ENCODE measurements at places on chromosomes 7 and 10.

- DNase-seq: no peak
These were observed 256.9 kb upstream of the MBL2 start for GRCh38 chr10:53029449-53029848.

DNA sequence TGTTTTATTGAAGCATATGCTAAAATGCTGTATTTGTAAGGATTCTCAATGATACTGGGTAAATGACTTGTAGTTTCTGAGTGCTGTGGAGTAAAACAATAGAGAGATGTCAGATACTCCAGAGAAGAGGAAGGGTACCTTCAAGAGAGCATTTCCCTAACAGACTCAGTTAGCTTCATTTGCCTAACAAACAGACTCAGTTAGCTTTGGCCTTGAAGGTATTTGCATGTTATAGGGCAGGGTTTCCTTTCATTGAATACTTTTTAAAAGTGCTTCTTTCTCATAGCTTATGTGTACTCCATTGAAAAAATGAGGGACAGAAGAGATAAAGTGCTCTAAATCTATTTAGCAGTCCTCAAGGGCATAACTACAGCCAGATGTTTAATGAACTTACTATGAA lies 101.8 kb downstream of the CHN2 start:
- no peak for DNase-seq

DNA sequence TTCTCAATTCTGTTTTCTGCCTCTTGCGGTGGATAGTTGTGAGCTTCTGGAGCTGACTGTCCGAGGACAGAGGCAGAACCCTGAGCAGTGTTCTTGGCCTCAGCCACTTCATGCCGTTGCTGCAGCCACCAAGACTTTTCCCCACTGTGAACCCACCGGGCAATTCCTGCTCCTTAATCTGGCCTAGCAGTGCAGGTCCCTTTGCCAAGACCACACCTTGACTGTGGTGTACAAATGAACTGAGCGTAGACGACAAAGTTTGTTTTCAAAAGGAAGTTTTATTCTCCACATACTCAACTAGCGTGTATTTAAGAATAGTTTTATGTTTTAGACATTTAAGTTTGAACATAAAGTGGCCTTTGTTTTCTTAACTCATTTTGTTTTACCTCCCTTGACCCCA lies 29.4 kb downstream of the SLC25A28 start:
- no peak for DNase-seq

GRCh38 chr7:18312482-18312881 lies 183.1 kb upstream of the HDAC9 start:
- no peak for DNase-seq

- no peak for DNase-seq
These were observed 47.1 kb upstream of the UBN2 start for GRCh38 chr7:139183878-139184338.

DNA sequence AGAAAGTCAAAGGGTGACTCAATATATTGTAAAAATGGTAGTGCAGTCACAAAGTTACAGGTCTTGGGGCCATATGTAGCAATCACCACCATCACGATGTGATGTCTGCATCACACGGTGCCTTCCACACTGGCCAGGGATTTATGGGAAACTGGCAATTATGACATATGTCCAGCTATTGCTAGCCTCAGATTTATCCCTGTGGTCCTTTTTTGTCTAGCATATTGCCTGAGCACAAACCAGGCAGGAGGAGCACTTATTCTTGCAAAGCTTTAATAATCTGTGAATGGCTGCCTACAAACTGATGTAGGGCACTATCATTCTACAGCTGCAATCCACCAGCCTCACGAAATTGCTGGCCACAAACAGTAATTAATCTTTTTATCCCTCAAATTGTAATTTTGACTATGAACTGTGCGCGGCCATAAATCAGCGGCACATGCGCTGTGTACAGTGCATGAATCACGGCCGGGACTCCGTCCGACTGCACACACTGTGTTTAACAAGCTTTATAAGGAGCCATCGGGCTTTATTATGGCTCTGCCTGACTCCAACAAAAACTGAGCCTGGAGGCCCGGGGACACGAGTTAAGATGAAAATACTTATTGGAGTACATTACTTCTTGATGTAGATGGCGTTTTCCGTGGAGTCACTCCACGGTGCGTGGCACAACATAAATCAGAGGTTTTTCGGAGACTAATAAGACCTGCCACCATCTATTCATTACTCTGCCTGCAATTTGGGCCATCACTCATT lies 115.2 kb downstream of the EBF3 start:
- DNase-seq: no peak

- DNase-seq: no peak
These were observed 31.6 kb downstream of the IL15RA start for GRCh38 chr10:5945561-5946418.

- no peak for DNase-seq
These were observed 85.2 kb upstream of the VIPR2 start for GRCh38 chr7:159229683-159230475.

- no peak for DNase-seq
These were observed 67.5 kb downstream of the MAD1L1 start for GRCh38 chr7:2165239-2165609.

DNA sequence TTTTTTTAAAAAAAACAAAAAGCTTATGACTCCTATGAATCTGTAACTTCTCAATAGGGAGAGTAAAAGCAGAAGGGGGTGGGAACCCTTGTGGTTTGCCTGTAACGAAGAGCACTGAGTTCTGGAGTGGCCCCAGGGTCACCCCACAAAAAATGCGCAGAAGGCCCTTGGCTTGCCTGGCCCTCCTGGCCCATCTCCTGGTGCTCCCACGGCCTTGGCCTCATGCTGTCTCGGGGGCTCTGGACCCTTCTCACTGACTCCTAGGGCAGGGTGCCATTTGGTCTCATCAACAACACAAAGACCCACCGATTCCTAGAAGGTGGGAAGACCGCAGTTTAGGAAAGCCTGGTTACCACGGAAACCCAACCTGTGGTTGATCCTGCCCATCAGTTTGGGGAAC lies 40.8 kb downstream of the ZNF467 start:
- DNase-seq: no peak

- no peak for DNase-seq
These were observed 56.3 kb downstream of the CAMK1D start for GRCh38 chr10:12405342-12406320.

GRCh38 chr7:103031781-103032180 lies 42.8 kb downstream of the FBXL13 start:
- DNase-seq: no peak

GRCh38 chr10:44922021-44922420 lies 10.9 kb downstream of the TMEM72 start:
- DNase-seq: no peak

- no peak for DNase-seq
These were observed 168.8 kb upstream of the MKI67 start for GRCh38 chr10:128295003-128295402.

GRCh38 chr10:102644646-102645387 lies 538 bp downstream of the TRIM8 start:
- peak; percentile 85 for DNase-seq

DNA sequence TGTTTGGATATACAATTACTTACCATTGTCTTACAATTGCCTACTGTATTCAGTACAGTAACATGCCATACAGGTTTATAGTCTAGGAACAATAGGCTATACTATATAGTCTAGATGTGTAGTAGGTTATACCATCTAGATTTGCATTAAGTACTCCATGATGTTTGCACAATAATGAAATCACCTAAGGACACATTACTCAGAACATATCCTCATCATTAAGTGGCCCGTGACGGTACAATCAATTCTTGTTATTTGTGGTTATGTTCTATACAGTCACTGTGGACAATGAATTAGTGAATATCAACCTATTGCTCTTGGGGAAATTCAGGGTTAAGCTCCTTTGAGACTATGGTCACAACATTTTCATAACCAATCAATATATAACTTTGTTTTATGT lies 75.6 kb downstream of the MICU1 start:
- DNase-seq: no peak

- no peak for DNase-seq
These were observed 20.8 kb downstream of the LOXL4 start for GRCh38 chr10:98246911-98247805.

- no peak for DNase-seq
These were observed 90.6 kb downstream of the CUL2 start for GRCh38 chr10:34999532-34999931.

DNA sequence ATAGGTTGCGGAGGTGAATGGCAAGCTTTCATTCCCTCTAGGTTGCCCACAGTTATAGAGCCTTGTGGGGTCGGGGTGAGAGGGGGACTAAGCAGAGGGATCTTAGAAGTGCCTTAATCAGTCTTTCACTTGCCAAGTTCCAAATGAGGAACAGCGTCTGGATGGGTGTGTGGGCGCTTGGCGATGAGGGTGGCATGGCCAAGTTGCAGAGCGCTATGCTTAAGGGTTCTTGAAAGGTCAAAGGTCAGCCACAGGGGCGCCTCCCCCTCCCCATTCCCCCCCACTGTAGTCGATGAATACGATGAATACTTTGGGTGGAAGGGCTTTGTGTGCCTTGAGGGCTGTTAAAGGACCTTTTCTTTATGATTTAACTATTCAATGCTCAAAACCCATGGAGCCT lies 185.0 kb downstream of the TCF7L2 start:
- no peak for DNase-seq

DNA sequence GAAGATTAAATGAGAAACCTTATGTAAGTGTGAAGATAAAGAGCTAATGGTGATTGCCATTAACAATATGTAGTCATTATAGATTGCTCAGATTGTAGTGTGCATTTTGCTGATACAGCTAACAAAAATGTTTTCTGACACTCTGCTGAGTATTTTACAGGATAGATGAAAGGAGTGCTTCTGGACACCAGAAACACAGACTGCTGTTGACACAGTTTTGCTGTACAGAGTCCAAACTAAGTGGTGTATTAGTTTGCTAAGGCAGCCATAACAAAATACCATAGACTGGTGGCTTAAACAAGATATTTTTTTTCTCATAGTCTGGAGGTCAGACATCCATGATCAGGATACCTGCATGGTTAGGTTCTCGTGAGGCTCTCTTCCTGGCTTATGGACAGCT lies 2.2 kb downstream of the SMC3 start:
- no peak for DNase-seq

- DNase-seq: no peak
These were observed 332.9 kb upstream of the SHH start for GRCh38 chr7:156145184-156145583.

DNA sequence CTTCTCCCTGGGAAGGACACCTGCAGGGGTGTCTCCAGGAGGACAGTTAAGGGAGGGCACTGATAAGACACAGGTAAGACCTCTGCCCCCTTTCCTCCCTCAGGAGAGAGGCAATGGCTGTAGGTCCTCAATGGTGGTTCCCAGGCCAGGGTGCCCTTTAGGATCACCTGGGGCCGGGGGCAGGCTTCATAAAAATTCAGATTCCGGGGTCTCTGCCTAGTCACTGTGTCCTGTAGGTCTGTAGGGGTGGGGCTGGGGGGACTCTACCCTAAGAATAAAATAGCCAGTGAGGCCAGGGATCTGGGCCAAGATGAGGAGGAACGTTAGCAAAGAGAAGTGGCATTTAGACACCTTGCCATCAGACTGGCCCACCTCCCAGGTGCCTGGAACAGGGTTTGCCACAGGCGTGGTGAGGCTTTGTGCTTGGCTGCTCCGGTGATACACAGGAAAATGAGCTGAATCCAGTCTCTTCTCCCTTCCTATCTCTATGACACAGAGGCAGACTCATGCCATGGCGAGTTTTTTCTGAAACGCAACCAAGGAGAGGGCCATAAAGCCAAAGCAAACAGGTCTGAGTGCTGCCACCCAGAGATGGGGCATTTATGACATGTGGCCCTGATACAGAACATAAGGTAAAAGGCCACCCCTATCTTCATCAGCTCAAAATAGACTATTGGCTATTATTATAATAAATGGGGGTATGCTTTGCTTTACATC lies 52.6 kb downstream of the SH3PXD2A start:
- DNase-seq: no peak

GRCh38 chr7:128863433-128863989 lies 855 bp downstream of the ATP6V1F start:
- peak; percentile 67 for DNase-seq

DNA sequence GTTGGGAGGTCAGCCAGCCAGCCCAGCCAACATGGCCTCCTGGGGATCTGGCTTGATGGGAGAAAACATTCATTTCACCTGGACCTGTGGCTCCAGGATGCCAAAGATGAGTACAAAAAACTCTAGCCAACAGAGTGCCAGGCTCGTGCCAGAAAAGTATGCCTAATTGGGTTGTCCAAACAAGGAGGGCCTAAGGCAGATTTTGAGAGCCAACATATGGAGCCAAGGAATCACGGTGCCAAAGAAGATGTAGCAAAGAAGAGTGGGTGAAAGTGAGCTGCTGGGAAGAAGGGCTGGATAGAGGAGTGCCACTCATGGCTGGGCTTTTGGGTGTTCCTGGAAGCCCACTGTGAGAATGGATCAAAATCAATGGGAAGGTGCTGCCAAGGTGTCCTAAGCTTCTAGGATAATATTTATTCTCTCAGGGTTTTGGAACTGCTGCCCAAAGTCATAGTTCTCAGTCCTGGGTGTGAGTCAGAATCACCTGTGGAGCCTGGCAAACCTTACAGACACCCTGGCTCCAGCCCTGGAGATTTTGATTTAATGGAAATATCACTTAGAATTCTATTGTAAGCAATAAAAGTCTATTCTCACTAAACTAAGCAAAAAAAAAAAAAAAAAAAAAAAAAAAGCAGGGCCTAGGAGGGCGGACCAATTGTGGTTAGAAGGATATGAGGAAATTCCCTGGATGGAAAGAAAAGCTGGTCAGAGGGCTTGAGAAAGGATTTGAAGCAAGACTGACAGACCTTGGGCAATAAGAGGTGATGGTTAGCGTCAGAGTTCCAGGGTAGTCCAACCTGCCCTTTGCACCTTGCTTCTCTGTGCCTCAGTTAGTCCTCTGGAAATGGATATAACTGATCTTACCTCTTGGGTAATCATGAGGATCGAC lies 182.2 kb upstream of the PRR15 start:
- no peak for DNase-seq

DNA sequence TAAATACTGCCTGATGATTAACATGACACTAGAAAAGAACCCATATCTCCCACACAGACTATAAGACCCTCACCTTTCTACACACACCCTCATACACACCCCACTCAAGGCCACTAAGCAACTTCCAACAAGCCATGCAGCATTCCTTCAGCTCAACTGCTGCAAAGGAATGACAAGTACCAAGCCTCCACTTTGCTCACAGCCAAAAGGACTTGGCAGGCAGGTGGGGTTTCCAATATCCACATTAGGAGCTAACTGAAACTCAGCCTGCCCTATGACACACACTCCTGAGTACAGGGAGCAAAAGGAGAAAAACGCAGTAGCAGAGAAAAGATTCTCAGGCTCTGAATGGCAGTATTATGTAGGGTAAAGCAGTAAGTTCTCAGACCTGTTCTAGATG lies 13.4 kb downstream of the USP54 start:
- DNase-seq: no peak

GRCh38 chr7:148793590-148793989 lies 90.5 kb downstream of the EZH2 start:
- no peak for DNase-seq

DNA sequence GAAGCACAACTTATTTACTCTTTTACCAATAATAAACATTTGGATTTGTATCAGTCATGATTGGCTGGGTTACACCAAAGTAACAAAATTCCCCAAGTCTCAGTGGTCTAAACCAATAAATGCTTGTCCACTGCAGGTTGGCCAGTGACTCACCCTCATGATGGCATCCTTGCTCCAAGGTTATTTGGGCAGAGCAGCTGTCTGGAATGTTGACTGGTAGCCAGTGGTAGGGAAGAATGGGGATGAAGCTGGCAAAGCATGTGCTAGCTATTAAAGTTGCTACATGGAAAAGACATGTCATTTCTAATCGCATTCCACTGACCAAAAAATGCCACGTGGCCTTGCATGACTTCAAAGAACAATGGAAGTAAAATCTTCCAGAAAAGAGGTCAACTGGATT lies 1168.7 kb upstream of the CELF2 start:
- no peak for DNase-seq

- DNase-seq: no peak
These were observed 68.7 kb upstream of the AASS start for GRCh38 chr7:122212754-122213153.
